ENCODE measurements at places on chromosomes 7 and 10.

- no peak for DNase-seq
Observed at GRCh38 chr10:79441433-79441832, 4.0 kb downstream of the ZCCHC24 start.

- no peak for DNase-seq
Observed at GRCh38 chr7:70406186-70406949, 725.6 kb upstream of the GALNT17 start.

DNA sequence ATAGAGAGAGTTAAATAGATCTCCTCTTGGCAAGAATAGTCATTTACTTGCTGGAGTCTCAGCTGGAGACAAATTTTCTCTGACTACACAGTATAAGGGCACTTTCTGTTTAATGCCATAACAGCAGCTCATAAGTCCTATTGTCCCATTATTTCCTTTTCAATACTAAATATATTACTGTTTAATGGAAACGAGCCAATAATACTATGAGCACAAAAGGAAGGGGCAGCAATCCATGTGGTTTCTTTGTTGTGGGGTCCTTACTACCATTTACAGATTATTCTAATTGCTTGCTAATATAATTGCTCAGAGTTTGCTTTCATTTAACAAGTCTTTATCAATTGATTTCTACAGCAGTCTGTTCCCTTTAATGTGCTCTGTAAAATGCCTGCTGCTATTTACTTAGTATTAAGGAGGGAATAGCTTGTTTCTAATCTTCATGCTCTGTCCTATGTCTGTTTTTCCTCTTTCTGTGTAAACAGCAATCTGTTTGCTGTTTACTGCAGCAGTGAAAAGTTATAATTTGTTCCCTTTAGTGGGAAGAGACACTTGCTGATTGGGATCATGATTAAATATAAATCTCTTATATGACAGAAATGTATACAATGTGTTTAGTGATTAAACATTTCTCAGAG lies 296.2 kb upstream of the SMIM30 start:
- no peak for DNase-seq

DNA sequence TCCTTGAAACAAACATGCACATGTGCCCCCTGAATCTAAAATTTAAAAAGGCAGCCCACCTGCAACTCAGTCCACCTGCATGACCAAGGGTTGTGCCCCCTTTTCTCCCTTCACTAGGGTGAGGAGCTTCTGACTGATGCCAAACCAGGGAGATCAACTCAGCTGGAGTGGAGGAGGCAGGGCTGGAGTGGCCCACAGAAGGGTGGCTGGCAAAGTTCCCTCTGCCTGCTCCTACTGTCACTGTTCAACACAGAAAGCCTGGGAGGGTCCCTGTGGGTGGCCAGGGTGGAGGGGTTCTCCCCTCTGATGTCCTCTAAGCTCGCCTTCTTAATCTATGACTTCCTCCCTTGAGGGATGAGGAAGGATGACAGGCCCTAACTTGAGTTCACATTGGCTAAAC lies 55.7 kb upstream of the ANTXRL start:
- no peak for DNase-seq

GRCh38 chr10:1212571-1213141 lies 156.5 kb downstream of the WDR37 start:
- no peak for DNase-seq

DNA sequence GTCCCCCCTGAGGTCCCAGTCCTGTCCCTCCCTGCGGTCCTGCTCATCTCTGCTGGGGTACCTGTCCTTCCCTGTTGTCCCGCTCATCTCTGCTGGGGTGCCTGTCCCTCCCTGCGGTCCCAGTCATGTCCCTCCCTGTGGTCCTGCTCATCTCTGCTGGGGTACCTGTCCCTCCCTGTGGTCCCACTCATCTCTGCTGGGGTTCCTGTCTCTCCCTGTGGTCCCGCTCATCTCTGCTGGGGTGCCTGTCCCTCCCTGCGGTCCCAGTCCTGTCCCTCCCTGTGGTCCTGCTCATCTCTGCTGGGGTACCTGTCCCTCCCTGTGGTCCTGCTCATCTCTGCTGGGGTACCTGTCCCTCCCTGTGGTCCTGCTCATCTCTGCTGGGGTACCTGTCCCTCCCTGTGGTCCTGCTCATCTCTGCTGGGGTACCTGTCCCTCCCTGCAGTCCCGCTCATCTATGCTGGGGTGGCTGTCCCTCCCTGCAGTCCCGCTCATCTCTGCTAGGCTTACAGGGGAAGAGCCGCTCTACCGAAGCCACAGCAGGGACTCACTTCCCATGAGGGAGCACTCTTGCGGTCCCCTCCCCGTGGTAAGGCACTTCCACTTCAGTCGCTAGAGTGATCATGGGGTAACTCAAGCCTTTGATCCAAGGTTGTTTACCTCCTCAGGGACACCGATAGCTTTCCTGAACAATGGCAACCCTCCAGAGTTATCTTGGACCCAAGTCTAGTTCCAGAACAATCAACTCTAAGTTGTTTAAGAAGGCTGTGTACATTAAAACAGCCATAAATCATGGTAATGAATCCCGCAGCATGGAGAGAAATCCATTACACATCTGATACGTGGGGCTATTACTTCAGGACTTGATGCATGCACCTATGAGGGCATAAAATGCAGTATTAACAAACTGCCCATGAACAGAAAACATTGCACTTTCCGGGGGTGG lies 46.8 kb upstream of the MNX1 start:
- DNase-seq, result no peak

- no peak for DNase-seq
Observed at GRCh38 chr7:144723301-144723700, 112.6 kb downstream of the TPK1 start.

DNA sequence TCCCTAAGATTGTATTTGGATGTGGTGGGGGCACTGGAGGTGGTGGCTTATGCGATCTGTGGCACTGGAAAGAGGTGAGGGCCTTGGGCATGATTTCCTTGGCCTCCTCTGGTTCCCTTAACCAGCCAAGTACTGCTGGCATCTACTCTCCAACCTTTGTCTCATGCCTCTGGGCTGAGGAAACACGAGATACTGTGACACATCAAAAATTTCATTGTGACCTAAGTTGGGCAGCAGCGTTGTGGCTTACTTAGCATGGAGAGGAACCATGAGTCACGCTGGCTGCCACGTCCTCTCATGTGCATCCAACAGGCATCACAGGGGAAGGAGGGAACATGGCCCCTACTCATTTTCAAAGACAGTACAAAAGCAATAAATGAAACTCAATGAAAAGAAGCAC lies 29.7 kb upstream of the GSDME start:
- DNase-seq, result peak; percentile 96

GRCh38 chr10:49601857-49602256 lies 8.3 kb upstream of the SLC18A3 start:
- DNase-seq, result no peak

GRCh38 chr10:11224792-11225416 lies 207.2 kb downstream of the CELF2 start:
- no peak for DNase-seq

DNA sequence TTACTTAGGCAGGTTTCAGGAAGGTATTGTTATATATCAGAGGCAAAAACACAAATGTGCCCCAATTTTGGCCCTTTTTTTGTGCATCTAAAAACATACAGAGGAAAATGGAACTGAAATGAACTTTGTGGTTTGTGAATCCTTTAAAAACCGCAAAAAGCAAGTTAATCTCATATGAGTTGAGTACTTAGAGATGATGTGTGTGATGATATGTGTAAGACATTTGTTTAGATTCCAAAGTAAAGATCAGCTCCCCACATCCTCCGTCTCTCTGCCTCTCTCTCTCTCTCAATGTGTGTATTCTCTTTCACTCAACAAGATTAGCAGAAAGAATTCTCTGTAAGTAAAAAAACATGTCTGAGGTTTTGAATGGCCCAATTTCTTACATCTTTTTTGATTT lies 201.9 kb downstream of the MALRD1 start:
- peak; percentile 11 for DNase-seq

GRCh38 chr10:14552015-14552414 lies 221.3 kb upstream of the FRMD4A start:
- DNase-seq, result no peak

- no peak for DNase-seq
Observed at GRCh38 chr10:72753760-72754231, 61.9 kb downstream of the MCU start.

DNA sequence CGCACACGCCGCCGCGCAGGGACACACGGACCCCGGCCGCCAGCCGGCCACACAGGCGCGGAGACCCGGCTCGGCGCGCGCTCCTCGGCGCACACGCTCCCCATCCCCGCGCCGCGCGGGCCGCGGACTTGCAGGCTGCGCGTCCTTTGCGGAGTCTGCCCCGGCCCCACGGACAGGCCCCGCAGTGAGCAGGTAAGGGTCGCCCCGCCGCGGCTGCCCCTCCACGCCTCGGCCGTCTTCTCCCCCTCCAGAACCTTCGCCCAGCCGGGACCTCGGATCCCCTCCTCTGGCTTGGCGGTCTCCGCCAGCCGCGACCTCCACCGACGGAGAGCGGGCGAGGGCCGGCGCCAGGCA lies 356 bp downstream of the ADCYAP1R1 start:
- no peak for DNase-seq

DNA sequence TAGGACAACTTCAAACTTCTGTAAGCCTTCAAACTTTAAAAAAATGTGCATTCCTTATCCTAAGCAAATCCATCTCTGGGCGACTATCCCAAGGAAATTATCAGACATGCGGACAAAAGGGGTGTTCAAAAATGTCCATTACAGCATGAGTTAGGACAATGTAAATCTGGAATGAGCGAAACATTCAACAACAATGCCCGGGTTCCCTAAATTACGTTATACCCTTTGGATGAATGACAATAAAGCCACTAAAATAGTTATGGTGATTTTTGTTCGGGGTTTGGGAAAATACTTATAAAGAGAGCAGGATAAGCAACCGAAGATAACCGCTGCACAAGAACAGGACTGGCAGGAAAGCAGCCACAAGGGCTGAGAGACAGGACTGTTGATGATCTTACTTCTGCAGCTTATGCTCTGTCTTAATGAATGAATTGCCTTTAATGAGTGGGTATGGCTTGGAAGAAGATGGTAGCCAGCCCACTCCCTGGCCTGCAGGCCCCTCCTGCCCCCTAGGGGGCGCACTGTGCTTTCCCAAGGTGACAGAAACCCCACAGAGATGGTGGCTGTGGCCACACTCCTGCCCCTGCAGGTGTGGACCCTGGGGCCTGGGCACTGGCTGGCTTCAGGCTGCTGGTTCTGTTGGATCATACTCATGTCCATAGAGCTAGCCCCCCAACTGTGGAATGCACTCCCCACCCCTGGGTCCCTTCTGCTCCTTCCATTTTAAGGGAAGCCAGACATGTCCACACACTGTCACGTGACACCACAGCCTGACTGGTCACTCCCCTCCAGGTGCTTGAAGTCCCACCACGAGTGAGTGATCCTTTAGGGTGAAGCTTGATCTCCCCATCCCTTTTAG lies 45.0 kb downstream of the ZCCHC24 start:
- DNase-seq, result no peak

GRCh38 chr7:27201580-27202017 lies 1.7 kb upstream of the HOXA13 start:
- no peak for DNase-seq

DNA sequence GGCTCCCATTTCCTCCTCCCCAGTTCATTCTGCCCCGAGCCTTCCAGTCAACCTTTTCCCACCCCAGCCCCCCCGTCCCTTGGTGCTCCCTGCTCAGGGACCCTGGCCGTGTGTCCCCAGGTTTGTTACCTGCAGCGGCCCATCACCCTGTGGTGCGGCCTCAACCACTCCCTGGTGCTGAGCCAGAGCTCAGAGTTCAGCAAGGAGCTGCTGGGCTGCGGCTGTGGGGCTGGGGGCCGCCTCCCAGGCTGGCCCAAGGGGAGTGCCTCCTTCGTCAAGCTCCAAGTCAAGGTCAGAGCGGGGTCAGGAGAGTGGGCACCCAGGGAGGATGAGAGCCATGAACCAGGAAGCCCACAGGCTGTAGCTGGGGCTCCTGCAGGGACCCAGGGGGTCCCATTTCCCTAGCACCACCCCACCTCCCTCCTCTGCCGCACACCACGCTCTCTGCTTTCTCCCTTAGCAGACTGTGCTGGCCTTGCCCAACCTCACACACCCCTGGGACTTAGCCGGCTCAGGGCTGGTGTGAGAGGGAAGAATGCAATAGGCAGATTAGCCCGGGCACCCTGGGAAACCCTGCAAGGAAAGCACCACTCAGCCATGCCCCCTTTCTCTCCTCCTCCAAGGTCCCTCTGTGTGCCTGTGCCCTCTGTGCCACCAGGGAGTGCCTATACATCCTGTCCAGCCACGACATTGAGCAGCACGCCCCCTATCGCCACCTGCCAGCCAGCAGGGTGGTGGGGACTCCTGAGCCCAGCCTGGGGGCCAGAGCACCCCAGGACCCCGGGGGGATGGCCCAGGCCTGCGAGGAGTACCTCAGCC lies 2.0 kb upstream of the PCOLCE start:
- DNase-seq, result no peak

DNA sequence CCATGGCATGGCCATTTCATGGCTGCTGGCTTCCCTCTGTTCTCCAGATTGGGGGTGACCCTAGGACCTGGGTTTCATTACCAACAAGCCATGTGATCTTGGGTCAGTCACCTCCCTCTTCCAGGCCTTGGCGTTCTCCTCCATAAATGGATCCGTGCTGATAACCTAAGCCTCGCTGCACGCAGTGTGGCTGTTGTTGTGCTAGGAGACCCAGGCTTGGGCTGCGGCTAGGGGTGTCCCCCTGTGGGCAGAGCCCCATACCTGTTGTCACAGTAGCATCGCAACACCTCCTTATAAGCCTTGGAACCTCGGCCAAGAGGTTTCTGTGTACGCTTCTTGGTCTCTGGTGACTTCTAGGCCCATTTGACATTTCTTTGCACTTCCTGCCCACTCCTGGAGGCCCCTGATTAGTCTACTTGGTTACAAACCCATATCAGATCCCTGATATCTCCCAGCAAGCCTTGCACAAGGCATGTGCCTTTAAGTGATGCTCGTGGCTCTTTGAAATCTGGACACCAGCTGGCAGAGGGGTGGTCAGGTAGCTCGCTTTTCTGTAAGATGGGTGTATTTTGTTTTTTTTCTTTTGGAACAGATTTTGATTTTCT lies 23.6 kb downstream of the ZMIZ1 start:
- DNase-seq, result no peak

DNA sequence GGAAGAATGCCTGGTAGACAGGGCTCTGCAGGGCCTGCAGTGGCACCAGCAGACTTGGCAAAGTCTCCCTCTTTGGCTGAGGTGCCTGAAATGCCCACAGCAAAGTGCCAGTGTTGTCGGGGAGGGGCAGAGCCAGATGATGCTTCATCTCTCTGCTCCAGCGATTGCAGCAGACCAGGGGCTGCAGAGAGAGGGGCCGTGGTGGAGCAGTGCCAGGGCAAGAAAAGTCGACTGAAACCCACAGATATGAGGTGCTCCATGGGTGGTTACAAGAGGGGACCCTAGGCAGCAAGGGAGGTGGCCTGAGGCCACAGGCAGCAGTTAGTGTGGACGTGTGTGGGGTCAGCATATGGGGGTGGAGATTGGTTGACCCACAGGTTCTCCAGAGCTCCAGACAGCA lies 123.5 kb upstream of the SHH start:
- no peak for DNase-seq

- no peak for DNase-seq
Observed at GRCh38 chr10:104308439-104308903, 29.8 kb downstream of the ITPRIP start.

All from HS-5 (cell line).